ENCODE measurements at places on chromosomes 3 and 15. TPM values are rescaled to one million over a fixed set of nuclear protein-coding genes. Genes with fewer than 3 reads are reported as not detected.

CD86 gene
- not detected for total RNA-seq

DNA sequence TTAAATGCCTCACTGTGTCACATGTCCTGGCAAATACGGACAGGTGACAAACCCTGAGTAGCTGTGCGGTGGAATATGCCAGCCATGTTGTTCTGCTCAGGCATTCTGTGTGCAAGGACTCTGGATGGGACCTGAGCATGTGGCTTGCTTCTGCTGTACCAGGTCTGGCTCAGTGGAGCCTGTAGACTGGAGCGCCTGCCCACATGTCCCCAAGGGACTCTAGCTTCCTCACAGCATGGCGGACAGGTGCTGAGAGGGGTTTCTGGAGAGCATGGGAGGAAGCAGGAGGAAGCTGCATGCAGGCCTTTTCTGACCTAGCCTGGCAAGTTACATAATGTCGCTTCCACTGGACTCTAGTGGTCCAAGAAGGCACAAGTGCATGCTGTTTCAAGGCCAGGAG, 96.3 kb downstream of the PLXNA1 start:
- no peak for DNase-seq

- DNase-seq, result no peak
Observed at GRCh38 chr3:107045791-107046190, 331.4 kb upstream of the CCDC54 start.

- DNase-seq, result no peak
Observed at GRCh38 chr3:149282322-149282721, 51.1 kb downstream of the TM4SF18 start.

GRCh38 chr15:101698314-101698713, 26.0 kb downstream of the TARS3 start:
- no peak for DNase-seq

DNA sequence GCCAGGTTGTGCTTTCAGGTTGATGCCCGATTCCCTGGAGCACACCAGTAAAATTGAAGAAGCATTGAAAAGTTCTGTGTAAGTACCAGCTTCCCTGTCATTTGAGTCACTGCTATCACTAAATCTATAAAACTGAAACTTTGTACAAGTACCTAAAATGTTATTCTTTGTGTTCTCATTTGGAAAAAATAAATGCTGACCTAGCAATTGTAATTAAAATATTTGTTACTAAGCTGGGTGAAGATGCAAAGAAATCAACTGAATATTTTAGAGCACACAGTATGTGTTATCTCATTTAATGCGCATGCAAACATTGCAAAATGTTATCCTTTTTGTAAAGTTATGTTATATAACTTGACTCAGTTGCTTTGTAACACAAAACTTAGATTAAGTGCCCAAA, 733.7 kb downstream of the TBL1XR1 start:
- DNase-seq, result no peak

DNA sequence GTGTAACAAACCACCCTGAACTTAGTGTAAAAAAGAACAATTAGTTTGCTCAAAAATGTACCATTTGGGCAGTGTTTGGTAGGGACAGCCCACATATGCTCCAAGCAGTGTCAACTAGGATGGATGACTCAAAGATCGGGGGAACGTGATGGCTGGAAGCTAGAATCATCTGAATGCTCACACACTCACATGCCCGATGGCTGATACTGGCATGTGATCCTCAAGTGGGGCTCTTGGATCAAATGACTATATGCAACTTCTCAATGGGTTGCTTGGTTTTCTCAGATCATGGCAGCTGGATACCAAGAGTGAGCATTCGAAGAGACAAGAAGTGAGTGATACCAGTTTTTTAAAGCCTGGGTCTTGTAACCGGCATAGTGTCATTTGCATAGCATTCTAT, 335.9 kb upstream of the KCNMB2 start:
- no peak for DNase-seq

All from epithelial cell of proximal tubule (primary cell).